Body of pancreas (tissue), 4 donors: ENCODE measurements at places on chromosomes 2 and 18.

DNA sequence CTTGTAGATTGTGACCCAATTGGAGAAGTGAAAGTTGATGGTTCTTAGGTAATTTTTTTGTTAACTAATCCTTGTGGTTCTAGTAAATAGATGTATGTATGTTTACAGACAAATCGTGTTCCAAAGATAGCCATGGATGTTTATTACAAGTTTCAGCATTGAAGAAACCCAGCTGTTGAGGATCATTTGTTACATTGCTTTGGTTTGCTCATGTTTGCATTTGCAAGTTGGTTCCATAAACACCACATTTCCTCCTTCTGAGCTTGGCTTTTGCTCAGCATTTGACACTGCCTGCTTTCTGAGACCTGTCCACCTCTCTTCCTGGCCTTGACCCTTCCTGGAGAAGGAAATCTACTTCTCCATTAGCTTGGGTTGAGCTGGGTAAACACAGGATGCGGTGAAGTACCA, 1.8 kb upstream of the CCDC68 start:
- no peak for DNase-seq

DNA sequence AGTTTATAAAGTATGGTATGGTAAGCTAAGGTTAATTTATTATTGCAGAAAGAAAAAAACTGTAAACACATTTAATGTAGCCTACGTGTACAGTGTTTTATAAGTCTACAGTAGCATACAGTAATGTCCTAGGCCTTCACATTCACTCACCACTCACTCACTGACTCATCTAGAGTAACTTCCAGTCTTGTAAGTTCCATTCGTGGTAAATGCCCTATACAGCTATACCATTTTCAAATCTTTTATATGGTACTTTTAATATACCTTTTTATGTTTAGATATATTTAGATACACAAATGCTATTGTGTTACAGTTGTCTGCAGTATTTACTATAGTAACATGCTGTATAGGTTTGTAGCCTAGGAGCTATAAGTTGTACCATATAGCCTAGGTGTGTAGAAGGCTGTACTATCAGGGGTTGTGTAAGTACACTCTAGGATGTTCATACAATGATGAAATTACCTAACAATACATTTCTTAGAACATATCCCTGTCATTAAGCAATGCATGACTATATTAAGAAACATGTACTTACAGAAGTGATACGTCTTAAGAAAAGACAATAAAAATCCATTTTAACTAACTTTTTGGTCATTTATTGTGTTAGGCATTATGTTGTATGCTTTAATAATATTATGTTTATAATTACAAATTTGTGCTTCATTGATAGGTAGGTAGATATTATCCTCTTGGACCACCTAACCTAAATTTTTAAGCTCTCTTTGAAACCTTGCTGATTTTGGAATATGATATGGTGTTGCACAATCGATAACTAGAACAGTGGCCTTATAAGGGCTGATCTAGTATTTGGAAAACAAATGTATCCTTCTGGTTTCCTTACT, 51.9 kb downstream of the VRK2 start:
- no peak for DNase-seq

GRCh38 chr2:171718720-171719119, 31.5 kb downstream of the DYNC1I2 start:
- no peak for DNase-seq

- DNase-seq = peak; percentile 50
These were observed 32.3 kb downstream of the DNMT3A start for GRCh38 chr2:25309402-25309801.

DNA sequence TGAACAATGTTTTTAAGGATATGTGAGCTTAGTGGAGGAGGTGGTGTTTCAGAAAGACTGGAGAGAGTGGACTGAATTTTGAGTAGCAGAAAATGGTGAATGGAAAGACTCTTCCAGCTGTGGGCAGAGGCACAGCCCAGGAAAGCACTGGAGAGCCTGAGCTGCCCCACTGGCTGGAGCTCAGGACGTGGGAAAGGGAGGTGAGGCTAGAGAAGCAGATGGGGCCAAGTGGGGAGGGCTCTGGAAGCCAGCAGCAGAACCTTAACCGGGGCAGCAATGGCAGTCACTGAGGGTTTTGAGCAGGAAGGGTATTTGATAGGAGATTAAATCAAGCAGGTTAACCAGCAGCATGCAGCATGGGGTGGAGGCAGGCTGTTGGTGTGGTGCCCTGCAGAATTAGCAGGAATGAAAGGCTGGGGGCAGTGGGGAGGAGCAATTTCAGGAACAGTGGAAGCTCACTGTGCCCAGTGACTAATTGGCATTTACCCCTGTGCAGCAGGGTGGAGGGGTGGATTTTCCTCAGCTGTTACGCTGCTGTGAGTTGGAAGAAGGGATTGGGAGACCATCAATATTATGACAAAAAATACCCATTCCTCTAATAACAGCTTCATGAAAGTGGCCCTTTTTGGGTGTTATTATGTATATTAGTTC, 136.2 kb downstream of the CERS6 start:
- no peak for DNase-seq

GRCh38 chr2:240205348-240205747, 64.9 kb upstream of the OTOS start:
- DNase-seq = no peak

GRCh38 chr18:74945774-74946545, 263.0 kb downstream of the PTGR3 start:
- no peak for DNase-seq

GRCh38 chr2:104656571-104657163, 197.2 kb upstream of the POU3F3 start:
- no peak for DNase-seq

DNA sequence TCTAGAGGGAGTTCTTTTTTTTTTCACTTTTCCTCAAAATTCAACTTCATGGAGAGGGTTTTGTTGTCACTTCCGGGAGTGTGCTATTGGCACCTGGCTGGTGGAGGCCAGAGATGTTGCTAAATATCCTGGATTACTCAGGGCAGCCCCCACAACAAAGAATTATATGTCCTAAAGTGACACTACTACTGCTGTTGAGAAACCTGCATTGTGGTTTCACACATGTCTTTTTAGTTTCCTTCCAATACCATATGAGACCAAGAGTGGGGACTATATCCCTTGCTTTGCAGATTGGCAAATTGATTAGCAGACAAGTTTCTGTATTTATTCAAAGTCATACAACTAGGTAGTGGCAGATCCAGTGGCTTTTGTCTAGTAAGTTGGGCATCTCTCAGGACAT, 826.8 kb downstream of the TRIB2 start:
- DNase-seq = no peak

DNA sequence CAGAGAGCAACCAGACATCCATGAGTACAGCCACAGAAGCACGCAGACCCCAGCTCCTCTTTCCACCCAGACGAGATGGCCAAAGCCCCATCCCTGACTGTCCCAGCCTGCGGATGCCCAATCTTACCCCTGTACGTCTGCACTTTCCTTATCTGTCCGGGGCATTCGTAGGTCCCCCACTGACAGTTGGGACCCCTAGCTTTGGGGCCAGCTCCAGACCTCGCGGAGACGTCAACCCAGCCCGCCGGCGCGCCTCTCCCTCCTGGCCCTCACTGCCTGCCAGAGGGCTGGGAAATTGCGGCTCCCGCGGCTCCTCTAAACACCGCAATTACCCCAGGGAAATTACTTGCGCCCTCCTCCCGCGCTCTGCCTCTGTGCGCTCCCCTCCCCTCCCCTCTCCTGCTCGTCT, 2.3 kb downstream of the ECEL1 start:
- DNase-seq = no peak

DNA sequence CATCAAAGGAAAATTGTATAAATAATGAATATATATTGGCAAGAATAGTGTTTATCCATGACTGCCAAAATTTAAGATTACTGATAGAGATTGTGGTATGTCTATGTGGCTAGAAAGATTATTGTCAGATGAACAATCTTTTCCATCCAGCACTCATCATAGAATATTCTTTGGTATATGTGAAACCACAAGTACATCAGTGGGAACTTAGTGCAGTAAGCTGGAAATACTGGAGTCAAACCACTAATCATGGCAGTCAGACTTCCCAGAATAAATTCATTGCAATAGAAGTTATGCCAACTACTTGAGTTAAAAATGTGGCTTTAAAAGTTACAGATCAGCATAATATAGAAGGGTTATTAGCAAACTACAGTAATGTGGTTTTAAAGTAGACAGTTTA, 310.3 kb downstream of the GULP1 start:
- no peak for DNase-seq

DNA sequence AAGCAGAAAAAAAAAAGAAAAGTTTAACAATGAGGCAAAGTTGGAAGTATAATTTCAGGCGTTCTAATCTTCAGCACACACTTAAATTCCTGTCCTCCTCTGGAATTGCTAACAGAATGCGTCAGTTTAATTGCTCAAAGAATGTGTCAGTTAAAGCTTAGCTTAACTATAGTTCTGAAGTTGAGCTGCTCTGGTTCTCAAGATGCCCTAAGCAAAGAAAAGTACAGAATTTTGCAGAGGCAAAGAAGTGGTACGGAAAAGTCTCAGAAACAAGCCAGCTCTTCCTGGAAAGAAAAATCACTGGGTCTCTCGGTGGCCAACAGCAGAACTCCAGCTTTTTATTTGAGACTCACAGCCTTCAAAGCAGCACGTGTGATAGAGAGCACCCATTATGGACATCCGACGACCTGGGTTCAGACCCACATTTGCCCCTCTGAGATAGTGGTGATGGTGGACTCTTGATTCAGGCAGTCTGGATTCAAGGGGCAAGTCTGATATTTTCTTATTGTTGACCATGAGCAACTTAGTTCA, 22.2 kb upstream of the MYO3B start:
- DNase-seq = no peak

- DNase-seq = no peak
These were observed 357.0 kb upstream of the FSIP2 start for GRCh38 chr2:185381631-185382030.

DNA sequence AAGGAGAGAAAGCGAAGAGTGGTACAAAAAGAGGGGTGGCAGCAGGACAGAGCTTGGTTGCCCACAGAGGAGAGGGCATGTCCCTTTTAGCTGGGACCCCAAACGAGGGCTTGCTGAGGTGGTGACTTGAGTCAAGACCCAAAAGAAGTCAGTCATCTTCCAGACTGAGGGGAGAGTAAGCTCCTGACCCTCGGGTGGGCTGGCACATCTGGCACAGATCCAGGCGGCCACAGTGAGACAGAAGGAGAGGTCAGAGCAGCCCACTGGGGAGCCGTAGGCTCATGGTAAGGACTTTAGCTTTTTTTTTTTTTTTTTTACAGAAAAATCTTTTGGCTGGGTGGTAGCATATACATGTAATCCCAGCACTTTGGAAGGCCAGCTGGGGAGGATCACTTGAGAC, 77.9 kb upstream of the ST6GAL2 start:
- no peak for DNase-seq

DNA sequence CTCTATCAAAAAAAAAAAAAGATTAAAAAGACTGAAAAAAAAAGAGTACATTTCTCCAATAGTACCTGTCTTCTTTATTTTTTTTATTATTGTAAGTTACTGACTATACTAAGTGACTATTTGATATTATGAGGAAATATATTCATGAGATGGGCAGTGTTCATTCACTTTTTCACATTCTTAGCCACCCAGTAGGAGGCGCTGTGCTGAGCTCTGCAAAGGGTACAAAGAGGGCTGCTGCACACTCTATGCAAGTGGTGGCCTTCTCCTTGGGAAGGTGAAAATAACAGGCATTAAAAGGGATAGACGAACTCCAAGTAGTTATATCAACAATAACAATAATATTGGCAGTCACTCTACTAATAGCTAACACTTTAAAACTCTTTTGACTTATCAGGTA, 1034.9 kb upstream of the FANCL start:
- DNase-seq = no peak

GRCh38 chr18:39753178-39753577, 2187.6 kb upstream of the CELF4 start:
- no peak for DNase-seq

DNA sequence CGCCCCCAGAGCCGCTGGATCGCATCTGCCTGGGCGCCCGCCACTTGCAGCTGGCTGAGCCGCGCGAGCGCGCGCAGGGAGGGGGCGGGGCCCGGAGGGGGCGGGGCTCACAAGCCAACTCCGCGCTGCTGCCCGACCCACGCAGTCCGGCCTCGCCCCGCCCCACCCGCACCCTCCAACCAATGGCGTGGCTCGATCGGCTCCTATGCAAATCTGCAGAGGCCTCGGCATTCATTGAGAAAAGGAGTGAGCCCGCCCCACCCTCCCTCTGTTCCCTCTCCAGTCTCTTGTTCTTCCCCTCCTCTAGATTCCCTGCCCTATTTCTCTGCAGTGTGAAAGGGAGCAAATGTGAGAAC, at the start of gene ALK:
Gene ALK (minus strand): TSS at position 27 of the 356 bp plus-strand sequence. CDS start 927 bp downstream, outside the sequence.
- peak; percentile 88 for DNase-seq

- DNase-seq = peak; percentile 48
These were observed 70.3 kb upstream of the IL1R2 start for GRCh38 chr2:101921319-101921952.

- no peak for DNase-seq
These were observed 44.6 kb downstream of the CD8B2 start for GRCh38 chr2:106531676-106532214.

DNA sequence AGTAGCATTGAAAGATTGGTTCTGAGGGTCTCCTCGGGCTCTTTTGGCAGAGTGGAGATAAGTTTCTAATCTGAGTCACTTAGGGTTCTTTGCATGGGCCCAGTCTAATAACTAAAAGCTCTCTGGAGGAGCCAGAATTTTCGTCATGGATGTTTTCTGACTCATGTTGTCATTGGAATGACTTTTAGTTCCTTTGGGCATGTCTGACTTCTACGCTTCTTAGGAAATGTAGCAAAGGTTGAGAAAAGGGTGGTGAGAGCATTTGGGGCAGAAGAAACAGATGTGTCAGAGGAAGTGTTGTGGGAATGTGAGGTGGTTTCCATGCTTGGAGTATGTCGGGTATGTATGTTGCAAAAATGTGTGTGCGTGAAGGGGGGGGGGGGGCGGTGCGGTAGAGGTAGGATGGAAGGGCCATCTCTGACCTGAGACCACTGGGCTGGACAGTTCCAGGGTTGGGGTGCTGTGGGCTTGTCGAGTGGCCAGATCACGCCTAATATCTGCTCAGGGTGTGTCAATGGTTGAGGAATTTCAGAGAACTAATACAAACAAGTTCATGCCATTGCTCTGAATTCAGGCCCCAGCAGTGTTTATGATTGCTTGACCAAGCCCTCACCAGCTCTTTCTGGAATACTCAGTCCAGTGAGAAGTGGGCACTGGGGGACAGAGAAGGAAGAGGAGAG, 26.9 kb downstream of the KLHL29 start:
- DNase-seq = no peak

DNA sequence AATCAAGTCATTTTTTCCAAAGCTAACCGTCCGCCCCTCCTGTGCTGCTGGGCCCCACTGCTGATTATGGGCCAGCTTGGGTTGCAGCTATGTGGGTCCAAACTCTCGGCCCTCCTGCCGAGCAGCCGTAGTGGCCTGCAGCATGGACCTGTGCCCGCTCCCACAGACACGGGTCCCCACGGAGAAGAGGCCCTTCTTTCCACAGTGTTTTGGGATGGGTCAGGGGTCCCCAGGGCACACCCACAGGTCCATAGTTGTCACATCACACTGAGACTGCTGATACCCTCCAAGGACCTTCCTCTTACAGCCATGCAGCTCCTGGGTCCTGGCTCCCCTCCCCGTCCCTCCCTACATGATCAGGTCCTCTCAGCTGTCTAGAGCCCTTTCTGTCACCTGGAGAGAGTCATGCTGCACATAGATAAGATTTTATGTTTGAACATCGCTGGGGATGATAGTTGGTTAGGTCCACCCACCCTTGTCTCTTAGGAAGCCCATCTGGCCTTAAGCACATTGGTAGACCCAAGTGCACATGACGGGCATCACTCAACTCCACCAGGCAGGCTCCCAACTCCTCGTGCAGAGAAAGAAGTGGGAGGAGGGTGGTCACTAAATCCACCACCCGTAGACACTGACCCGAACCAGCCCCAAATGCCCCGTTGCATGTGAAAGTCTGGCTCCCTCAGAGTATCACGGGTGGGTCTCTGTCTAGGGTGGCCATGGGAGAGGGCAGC, 17.5 kb downstream of the GPR55 start:
- DNase-seq = peak; percentile 2

- DNase-seq = peak; percentile 48
These were observed 208.4 kb downstream of the RAD51AP2 start for GRCh38 chr2:17309741-17310339.
